ENCODE measurements at places on chromosomes 3 and 15. TPM values are rescaled to one million over a fixed set of nuclear protein-coding genes. Genes with fewer than 3 reads are reported as not detected.
A peak's percentile ranks its signal among the peaks of the same experiment; 100 is the strongest.

The CDHR4 gene
- not detected for total RNA-seq

The AGBL1 gene
- not detected for total RNA-seq

- no peak for DNase-seq
Observed at GRCh38 chr3:171230865-171231264, 204.3 kb upstream of the SLC2A2 start.

DNA sequence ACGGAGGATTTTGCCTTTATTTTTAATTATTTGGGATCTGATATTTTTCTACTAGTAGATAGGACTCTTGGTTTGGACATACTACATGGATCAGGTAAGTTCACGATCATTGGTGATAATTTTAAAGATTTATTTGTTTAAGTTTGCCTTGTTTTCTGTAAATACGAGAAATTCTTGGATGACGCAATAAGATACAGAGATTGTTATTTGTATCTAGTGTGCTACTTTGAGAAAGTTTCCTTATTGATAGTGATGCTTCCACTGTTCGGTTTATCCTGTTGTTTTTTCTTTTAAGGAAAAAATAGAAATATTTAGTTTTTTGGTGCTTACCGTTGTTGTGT, 577 bp downstream of the CHD2 start:
- no peak for DNase-seq

DNA sequence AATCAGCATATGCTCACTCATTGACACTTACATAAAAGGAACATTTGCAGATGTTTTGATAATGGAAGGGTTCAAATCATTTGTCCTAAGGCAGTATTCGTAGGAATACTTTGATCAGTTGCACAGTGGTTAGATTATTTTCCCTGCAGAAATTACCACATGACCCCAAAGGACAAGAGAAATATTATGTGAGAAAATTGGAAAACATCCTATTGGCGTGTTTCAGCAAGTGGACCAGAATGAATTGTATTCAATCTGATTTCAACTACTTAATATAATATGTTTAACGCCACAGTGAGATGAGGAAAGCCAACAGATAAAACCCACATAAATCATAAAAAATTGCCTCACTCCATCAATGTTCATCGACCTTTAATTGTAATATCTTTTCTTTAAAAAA, 195.0 kb upstream of the MDFIC2 start:
- DNase-seq = no peak

GRCh38 chr3:185807445-185808068, 17.3 kb downstream of the IGF2BP2 start:
- DNase-seq = peak; percentile 71

Data from Caki2 (cell line).